ENCODE measurements at places on chromosomes 2 and 18.

DNA sequence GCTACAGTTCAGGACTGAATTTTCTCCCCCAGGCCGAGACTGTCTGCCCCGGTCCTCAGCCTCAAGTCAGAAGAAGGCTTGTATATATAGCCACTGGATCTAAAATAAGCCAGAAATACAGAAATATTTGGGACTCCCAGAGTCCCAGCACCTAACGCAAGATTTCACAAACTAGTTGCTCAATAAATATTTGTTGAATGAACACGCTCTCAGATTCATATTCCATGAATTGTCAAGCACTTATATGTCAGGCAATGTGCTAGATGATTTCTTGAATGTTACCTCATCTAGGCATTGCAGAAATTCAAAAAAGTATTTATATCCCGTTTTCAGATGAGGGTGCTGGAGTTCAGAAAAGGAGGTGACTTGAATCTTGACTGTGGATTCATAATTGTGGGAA lies 163.7 kb upstream of the KLHL29 start:
- no peak for DNase-seq

DNA sequence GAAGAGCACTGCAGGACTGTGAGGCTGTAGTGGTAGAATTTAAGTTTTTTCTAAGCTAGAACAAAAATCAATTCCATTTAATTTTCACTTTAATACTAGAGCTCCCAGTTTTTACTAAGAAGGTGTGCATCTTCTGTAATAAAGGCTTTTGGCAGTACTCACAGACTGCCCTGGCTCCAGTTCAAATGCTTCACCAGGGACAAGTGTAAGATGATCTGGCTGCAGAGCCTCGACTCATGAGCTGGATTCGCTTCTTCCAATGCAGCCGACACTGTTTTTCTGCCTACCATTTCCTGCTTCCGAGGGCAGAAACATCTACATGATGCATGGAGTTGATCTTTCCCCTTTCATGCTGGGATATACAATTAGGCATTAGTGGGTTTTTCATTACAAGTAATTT lies 87.0 kb downstream of the FARSB start:
- peak; percentile 57 for DNase-seq

GRCh38 chr18:37493352-37493935 lies 72.2 kb downstream of the CELF4 start:
- no peak for DNase-seq

DNA sequence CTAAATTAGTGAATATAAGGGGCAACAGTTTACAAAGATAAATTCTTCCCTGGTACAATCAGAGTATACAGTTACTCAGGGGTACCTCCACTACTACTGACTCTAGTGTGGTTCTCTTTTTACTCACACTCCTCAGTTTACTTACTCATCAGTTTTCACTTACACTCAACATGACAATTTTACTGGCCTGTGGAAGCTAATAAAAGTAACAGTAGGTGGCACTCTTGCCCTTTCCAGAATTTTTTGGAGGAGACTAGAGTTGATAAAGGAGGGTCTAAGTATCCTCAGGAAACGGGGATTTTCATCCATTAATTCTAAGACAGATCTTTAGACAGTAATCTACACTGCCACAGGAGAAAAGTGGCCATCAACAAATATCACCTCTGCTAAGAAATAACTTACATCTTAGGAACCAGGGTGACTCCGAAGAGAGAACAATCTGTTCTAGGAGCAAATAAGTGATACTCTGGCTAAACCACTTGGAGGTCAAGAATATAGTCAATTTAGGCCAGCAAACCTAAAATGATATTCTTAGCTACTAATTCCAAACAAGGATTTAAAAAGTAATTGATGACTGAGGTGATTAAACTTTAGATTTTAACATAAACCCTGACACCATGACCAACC lies 61.3 kb downstream of the ATL2 start:
- no peak for DNase-seq

- no peak for DNase-seq
These were observed 17.7 kb downstream of the RPIA start for GRCh38 chr2:88709181-88709631.

GRCh38 chr2:118492335-118492734 lies 355.1 kb downstream of the EN1 start:
- no peak for DNase-seq

- DNase-seq, result no peak
These were observed 268.2 kb upstream of the FBXO11 start for GRCh38 chr2:48174503-48174902.

DNA sequence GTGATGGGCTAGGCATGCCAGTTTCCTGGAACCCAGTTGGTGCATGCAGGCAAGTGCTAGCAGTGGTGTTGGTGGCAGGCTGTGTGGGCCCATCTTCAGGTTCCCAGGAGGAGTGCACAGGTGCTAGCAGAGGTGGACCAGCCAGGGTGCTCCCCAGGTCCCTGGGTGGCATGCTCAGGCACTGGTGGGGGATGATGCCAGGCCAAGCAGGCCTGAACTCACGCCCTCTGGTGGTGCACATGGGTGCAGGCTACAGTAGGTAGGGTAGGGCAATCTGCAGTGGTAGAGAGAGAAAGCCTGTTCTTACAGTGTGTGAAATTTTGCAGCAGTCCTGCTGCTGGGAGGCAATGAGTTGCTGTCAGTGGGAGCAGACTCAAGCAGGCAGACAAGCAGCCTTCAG lies 1651.8 kb downstream of the DPP10 start:
- DNase-seq, result no peak

GRCh38 chr2:173278794-173279526 lies 75.7 kb upstream of the CDCA7 start:
- no peak for DNase-seq

GRCh38 chr18:43819397-43819796 lies 542.1 kb upstream of the SYT4 start:
- no peak for DNase-seq

GRCh38 chr2:5763531-5763930 lies 71.3 kb downstream of the SOX11 start:
- no peak for DNase-seq

DNA sequence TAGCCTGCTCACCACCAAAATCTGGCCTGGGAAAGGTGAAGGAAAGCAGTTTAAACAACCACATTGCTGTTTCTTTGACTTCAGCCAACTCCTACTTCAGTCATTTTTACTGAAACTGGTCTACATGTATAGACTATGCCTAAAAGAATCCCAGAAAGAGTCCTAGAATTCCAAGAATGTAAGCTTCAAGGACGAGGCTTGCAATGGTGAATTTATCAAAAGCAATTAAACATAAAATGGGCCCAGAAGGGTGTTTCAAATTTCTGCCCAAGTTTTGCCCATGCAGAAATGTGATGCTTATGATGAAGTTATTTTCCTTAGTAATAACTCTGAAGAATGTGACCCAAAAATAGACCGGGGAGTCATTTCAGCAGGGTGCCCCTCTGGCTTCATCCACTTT lies 16.6 kb downstream of the EN1 start:
- DNase-seq, result no peak
